Psoas muscle (tissue), 8 donors: ENCODE measurements at places on chromosomes 1 and 21. TPM values are rescaled to one million over a fixed set of nuclear protein-coding genes. Genes with fewer than 3 reads are reported as not detected.

DNA sequence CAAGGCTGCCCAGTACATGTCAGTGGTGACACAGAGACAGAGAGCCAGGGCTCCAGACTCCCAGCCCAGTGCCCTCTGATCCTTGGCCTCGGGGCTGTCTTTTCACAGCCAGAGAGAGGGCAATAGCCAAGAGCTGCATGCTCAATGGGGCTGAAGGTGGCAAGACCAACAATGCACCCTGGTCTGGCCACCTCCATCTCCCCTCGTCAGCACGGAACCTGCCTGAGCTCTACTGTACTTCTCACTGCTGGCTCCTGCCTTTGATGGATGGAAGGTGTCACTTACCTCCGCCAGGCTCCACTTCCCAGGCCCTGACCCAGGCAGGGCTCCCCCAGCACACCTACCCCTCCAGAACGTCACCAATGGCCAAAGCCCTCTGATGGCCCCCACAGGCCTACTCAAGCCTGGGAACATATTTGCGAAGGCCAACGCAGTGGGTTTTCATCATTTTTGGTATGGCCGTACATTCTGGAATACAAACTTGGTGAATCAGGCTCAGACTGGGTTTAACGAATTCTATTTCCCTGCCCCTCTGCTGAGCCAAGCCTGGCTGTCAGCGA, 88.1 kb downstream of the DMRTB1 start:
- H3K36me3 ChIP-seq = no peaks in the 10 kb centered on the region
- peaks cover 8% of the 10 kb centered on the region for H3K4me1 ChIP-seq
- no peak overlapping the region for H3K27ac ChIP-seq
- H3K27me3 ChIP-seq = no peaks in the 10 kb centered on the region
- DNase-seq = peak; percentile 3

OR2L5 gene
- total RNA-seq = not detected

DNA sequence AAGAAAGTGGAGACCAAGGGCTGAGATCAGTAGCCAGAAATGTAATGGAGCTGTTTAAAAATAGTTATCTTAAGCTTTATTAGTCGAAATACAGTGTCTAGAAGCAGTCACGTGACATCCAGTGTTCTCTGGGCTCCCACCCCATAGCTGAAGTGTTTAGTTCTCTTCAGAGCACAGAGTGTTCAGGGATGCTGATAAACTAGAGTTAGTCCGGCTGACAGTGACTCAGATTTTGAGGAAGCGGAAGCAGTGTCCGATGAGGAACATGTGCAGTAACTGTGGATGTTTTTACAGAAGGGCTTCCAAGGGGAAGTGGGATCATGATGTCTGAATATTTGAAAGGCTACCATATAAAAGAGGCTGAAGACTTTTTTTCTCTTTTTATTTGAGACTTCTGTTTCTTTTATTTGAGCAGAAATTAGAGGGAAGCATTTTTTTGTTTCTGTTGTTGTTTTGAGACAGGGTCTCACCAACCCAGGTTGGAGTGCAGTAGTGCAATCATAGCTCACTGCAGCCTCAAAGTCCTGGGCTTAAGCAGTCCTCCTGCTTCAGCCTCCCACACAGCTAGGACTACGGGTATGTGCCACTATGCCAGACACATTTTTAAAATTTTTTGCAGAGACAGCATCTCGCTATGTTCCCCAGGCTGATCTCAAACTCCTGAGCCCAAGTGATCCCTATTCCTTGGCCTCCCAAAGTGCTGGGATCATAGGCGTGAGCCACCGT, 124.2 kb downstream of the GALNT2 start:
- H3K4me1 ChIP-seq = peaks cover 18% of the 10 kb centered on the region
- H3K27me3 ChIP-seq = no peaks in the 10 kb centered on the region
- peak; percentile 66 for DNase-seq

APP gene
- 56.6 TPM for total RNA-seq

DNA sequence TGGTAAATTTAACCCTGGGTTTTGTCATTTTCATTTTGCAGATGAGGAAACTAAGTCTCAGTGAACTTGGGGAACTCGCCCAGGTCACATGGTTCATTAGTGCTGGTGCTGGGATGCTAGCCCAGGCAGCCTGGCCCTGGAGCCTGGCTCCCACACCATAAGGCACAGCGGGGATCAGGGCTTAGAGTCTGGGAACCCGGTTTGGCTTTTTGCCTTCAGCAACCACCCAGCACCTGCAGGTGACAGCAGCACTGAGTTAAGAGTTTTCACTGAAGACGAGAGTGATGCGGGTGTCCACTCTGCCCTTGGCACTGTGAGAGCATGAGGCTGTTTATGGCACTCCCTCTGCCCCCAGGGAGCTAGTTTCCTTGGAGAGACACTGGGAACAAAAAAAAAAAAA, 18.4 kb upstream of the CD101 start:
- H3K27ac ChIP-seq = no peak overlapping the region
- H3K4me3 ChIP-seq = no peak overlapping the region
- no peaks in the 10 kb centered on the region for H3K27me3 ChIP-seq
- H3K36me3 ChIP-seq = no peaks in the 10 kb centered on the region
- DNase-seq = no peak

PPIAL4G gene
- not detected for total RNA-seq

DNA sequence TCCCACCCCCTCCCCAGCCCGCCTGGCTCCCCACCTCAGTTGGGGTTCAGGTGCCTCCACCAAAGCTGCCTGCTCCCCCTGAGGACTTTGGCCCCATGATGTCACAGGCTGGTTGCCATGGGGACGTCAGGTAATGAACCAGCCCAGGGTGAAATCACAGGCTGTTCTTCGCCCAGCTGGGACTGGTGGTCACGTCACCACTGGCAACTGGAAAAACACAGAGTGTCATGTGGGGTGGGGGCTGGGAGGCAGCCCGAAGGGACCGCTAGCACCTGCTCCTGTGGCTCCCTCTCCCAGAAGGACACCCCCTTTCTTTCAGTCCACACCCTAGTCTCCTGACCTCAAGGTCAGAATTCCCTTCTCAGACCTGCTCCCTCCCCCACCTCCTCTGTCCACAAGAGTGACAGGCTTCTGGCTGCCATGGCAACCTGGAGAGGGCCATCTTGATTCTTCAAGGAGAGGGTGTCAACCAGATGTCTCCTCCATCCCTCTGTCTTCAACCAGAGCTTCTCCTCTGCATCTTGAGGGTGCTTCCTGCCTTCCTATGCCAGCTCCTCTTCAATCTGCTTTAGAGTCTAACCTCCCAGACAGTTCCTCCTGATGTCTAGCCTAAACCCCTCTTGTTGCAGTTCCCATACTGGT, 6.2 kb downstream of the FAM131C start:
- no peaks in the 10 kb centered on the region for H3K4me1 ChIP-seq
- H3K36me3 ChIP-seq = no peaks in the 10 kb centered on the region
- H3K27me3 ChIP-seq = peaks cover 7% of the 10 kb centered on the region
- no peak overlapping the region for H3K4me3 ChIP-seq
- no peak for DNase-seq
- no peak overlapping the region for H3K27ac ChIP-seq

GRCh38 chr1:56877973-56878372, 23.4 kb downstream of the C8A start:
- no peaks in the 10 kb centered on the region for H3K4me1 ChIP-seq
- DNase-seq = no peak
- no peaks in the 10 kb centered on the region for H3K27me3 ChIP-seq
- H3K4me3 ChIP-seq = no peak overlapping the region
- no peak overlapping the region for H3K27ac ChIP-seq

DNA sequence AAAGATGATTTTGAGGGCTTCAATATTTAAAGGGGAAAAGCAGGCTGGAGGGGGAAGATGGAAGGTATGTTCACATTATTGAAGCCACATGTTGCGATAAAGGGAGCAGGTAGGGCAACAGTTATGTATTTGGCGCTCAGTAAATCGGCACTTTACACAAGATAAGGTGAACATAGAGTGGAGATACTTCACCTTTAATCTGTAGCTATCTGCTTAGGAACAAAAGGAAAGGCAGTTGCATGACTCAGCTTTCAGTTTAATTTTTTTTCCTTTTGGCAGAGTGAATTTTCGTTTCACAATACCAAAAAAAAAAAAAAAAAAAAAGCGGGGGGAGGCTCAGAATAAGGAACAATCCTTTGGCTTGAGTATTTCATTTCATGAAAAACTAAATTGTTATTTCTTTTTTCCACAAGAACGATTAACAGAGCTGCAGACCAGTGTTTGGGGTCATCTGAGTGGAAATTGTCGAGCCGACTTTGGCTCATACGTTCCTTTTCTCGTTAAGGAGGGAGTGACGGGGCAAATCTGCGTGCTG, 1.1 kb upstream of the COQ8A start:
- peak overlapping the region; percentile 79 for H3K4me3 ChIP-seq
- H3K36me3 ChIP-seq = no peaks in the 10 kb centered on the region
- H3K27ac ChIP-seq = peak overlapping the region; percentile 97
- H3K4me1 ChIP-seq = peaks cover 23% of the 10 kb centered on the region
